ENCODE measurements at places on chromosomes 1 and 21.

DNA sequence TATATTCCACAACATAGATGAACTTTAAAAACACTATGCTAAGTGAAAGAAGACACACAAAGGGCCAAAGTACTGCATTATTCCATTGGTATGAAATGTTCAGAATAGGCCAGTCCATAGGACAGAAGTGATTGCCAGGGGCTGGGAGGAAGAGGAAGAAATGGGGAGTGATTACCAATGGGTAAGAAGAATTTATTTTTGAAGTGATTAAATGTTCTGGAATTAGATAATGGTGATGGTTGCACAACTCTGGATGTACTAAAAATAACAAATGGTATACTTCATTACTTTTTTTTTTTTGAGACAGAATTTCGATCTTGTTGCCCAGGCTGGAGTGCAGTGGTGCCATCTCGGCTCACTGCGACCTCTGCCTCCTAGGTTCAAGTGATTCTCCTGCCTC is 61.7 kb downstream of the CHD5 start:
- DNase-seq, result no peak

DNA sequence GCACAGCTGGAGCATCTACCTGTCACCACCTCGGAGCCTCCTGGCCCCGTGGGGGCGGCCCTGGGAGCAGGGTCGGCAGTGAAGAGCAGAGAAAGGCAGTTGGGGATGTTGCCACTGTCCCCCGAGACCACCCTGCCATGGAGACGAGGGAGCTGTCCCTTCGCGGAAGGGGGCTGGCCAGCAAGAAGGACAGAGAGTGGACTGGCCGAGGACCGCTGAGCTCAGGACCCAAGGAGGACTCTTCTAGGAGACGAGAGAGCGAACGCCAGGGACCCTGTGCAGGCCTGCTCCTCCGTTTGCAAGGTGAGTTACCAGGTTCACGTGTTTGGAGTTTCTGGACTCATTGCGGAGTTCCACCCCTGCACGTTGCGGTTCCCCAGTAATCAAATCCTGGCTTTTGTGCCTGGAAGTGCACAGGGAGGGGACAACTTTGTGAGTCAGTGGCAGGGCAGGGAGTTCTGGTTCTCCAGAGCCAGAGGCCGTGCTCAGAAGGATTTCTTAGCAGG is 5.6 kb upstream of the POFUT2 start:
- DNase-seq, result no peak

- no peak for DNase-seq
Measured at GRCh38 chr1:93635614-93636543, 45.8 kb downstream of the BCAR3 start.

GRCh38 chr1:33459691-33460090 is 12.8 kb upstream of the ZSCAN20 start:
- no peak for DNase-seq

DNA sequence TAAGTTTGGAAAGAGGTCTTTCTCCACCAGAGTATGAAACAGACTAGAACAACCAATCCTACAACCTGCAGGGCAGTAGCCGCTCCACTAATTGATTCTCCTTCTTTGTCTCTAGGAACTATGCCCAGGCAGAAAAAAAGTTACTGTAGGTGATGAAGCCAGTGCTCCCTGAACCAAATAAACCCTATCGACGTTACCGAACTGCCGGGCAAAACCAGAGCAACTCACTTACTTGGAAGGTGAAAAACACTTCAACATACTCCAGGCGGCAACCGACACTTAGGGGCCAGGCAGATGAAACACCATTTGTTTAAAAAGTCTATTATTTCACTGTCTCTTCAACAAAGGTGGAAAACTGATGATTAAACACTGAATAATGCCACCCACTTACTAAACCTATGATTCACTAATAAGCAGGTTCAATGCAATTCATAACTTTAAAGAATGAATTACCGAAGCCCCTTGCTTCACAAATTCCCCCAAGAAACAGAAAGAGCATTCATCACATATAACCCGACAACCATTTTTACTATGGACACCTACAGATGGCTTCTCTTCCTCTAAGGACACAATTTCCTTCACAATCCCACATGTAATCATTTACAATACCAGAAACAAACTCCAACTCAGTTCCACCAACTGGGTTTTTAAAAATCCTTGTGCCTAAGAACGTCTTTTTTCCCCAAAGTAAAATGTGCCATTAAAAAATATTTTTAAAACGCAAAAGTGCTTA is 1.6 kb downstream of the NRIP1 start:
- DNase-seq, result no peak

- no peak for DNase-seq
Measured at GRCh38 chr1:30232288-30232899, 491.0 kb downstream of the MATN1 start.

DNA sequence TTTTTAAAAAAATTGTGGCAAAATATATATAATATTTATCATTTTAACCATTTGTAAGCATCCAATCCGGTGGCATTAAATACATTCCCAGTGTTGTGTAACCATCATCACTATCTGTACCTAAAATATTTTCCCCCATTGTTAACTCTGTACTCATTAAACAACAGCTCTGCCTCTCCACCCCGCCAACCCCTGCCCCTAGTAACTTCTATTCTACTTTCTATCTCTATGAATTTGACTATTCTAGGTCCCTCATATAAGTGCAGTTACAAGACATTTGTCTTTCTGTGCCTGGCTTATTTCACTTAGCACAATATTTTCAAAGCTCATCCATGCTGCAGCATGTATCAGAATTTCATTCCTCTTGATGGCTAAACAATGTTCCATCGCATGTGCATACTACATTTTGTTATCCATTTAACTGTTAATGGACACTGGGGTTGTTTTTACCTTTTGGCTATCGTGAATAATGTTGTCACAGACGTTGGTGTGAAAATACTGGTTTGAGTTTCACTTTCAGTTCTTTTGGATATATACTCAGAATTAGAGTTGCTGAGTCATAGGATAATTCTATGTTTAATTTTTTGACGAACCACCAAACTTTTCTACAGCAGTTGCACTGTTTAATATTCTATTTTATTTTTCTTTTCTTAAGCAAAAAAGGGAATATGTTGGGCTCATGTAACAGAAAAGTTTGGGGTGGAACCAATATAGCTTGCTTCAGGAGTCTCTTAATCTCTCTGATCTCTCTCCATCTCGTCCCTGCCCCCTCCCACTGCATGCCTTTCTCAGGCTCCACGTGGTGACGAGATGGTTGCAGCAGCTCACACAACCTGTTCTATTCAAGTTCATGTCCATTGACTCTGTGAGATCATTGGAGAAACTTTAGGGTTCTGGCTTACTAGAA is 25.2 kb upstream of the RCAN1 start:
- no peak for DNase-seq

DNA sequence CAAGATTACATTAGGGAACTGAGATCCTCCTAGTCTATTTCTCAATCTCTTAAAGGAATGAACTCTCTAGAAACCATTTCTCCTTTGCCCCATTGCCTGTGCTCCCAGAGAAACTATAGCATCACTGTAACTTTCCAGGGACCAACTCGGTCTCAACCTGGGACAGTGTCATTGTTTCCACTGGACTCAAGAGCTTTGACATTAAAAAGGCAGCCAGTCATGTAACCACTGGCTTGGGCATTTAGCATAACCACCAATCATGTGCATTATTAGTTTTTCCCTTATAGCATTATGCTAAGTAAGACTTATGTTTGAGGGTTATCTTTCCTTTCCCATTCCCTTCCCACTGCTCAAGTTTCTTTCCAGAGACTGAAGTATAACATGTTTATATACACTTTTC is 18.2 kb downstream of the TEX38 start:
- DNase-seq, result no peak
